Bronchial smooth muscle cell (primary cell): ENCODE measurements at places on chromosomes 5 and 9. TPM values are rescaled to one million over a fixed set of nuclear protein-coding genes. Genes with fewer than 3 reads are reported as not detected.

Gene GPR150
- total RNA-seq = under 0.01 and 0.32 TPM in 2 replicates

Gene THBS4
- total RNA-seq = 1.6 and 3.4 TPM in 2 replicates

Gene NFIL3
- total RNA-seq = 17.7 and 20.6 TPM in 2 replicates

Gene PRR16
- total RNA-seq = 1.6 and 5.2 TPM in 2 replicates

Gene IFNA2
- total RNA-seq = not detected in 2 replicates

Gene PTGDS
- total RNA-seq = 0.79 and 6.0 TPM in 2 replicates

Gene CDH6
- 62.3 and 85.1 TPM in 2 replicates for total RNA-seq

Gene MYO10
- 33.6 and 45.9 TPM in 2 replicates for total RNA-seq

Gene CMBL
- 15.0 and 23.1 TPM in 2 replicates for total RNA-seq

Gene GARIN3
- not detected in 2 replicates for total RNA-seq

Gene OR1Q1
- total RNA-seq = not detected in 2 replicates

Gene LCN15
- not detected in 2 replicates for total RNA-seq

Gene RNF224
- total RNA-seq = 0.09 TPM in 1 of 2 replicates, not detected in the other

Gene PCDHGA3
- total RNA-seq = 1.0 and 1.9 TPM in 2 replicates

Gene LRRC70
- 0.26 and 0.79 TPM in 2 replicates for total RNA-seq

Gene MARCHF3
- 5.0 and 6.4 TPM in 2 replicates for total RNA-seq

Gene EDIL3
- 15.3 and 44.8 TPM in 2 replicates for total RNA-seq

Gene MRPL22
- 21.1 and 23.0 TPM in 2 replicates for total RNA-seq

Gene FOXD4L3
- total RNA-seq = not detected in 2 replicates

Gene TRIM7
- total RNA-seq = 1.7 and 3.0 TPM in 2 replicates

Gene PCDH12
- under 0.01 TPM in 1 of 2 replicates, not detected in the other for total RNA-seq

Gene ANKRD18A
- not detected in 2 replicates for total RNA-seq

Gene ABITRAM
- 3.9 and 5.5 TPM in 2 replicates for total RNA-seq

Gene AJM1
- 0.95 and 1.5 TPM in 2 replicates for total RNA-seq

Gene OLFM1
- 1.1 and 4.5 TPM in 2 replicates for total RNA-seq

Gene SLC28A3
- 0.09 and 0.16 TPM in 2 replicates for total RNA-seq

Gene PCA3
- total RNA-seq = under 0.01 and 0.26 TPM in 2 replicates

Gene ADAM19
- 4.9 and 5.8 TPM in 2 replicates for total RNA-seq

Gene SPATA31D4
- not detected in 2 replicates for total RNA-seq

Gene CD14
- 0.32 TPM in 1 of 2 replicates, not detected in the other for total RNA-seq

Gene MCC
- 50.8 and 64.7 TPM in 2 replicates for total RNA-seq

Gene IFNA21
- not detected in 2 replicates for total RNA-seq

Gene CD72
- 1.3 and 1.9 TPM in 2 replicates for total RNA-seq

Gene PHF24
- 0.09 and 0.16 TPM in 2 replicates for total RNA-seq

Gene NSG2
- not detected in 2 replicates for total RNA-seq

Gene SLC34A1
- under 0.01 TPM in 1 of 2 replicates, not detected in the other for total RNA-seq

Gene PAEP
- total RNA-seq = not detected in 2 replicates

Gene AGXT2
- total RNA-seq = not detected in 2 replicates

Gene ANGPTL2
- 55.8 and 75.3 TPM in 2 replicates for total RNA-seq

Gene UCK1
- total RNA-seq = 18.0 and 24.2 TPM in 2 replicates

Gene UQCRQ
- total RNA-seq = 150 and 208 TPM in 2 replicates

Gene FAM169A
- total RNA-seq = 0.16 and 0.17 TPM in 2 replicates

Gene TMEFF1
- total RNA-seq = 1.3 and 2.3 TPM in 2 replicates

Gene PCDHGA8
- total RNA-seq = 3.5 and 4.4 TPM in 2 replicates

Gene MEF2C
- 6.9 and 19.1 TPM in 2 replicates for total RNA-seq
